NCI-H1048 (cell line): ENCODE measurements at places on chromosomes 12 and 14.

DNA sequence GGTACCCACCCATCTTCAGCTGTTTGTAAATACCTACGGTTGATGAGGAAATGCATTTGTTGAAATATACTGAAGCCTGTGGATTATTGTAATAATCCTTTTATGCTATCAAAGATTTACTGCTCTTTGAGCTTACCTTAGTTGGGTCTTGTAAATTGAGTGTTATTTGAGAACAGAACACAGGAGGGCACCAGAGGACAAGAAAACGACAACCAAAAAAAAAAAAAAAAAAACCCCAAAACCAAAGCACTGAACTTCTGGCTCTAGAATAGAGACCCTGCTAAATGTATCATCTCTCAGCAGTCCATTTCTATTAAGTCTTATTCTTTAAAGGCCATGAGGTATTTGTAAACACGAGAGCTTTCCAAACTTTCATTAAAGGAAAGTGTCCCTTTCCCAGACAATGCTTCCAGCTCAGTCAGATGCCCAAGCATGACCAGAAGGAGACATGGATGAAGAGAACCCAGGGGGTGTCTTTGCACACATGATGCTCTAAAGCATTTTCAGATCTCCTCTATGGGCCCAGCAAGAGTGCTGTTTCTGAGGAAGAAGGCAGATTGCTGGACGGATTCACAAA, 763.9 kb downstream of the NRXN3 start:
- no peak for DNase-seq

- no peak for DNase-seq
These were observed 236.0 kb downstream of the ADAMTS20 start for GRCh38 chr12:43315961-43316360.

- DNase-seq: no peak
These were observed 373.7 kb downstream of the CCDC91 start for GRCh38 chr12:28563936-28564335.

- DNase-seq: no peak
These were observed 100.0 kb downstream of the CCDC91 start for GRCh38 chr12:28290262-28290661.

- no peak for DNase-seq
These were observed 68.1 kb upstream of the OTOGL start for GRCh38 chr12:80031229-80031628.

- DNase-seq: no peak
These were observed 29.6 kb downstream of the CCDC92 start for GRCh38 chr12:123942911-123943648.

GRCh38 chr12:124915239-124916236, 1.1 kb upstream of the UBC start:
- DNase-seq: no peak

GRCh38 chr14:75711796-75712211, 50.8 kb downstream of the TTLL5 start:
- no peak for DNase-seq

- no peak for DNase-seq
These were observed 5.6 kb upstream of the GOLGA3 start for GRCh38 chr12:132834181-132834711.

- no peak for DNase-seq
These were observed 19.0 kb downstream of the ZDHHC22 start for GRCh38 chr14:77122526-77123125.

- no peak for DNase-seq
These were observed 369.3 kb downstream of the VRK1 start for GRCh38 chr14:97166497-97166896.

GRCh38 chr12:2631653-2632350, 163.0 kb upstream of the FKBP4 start:
- DNase-seq: no peak

GRCh38 chr12:124398578-124399227, 103.8 kb downstream of the RFLNA start:
- no peak for DNase-seq

- DNase-seq: no peak
These were observed 34.2 kb upstream of the KTN1 start for GRCh38 chr14:55545779-55546178.

DNA sequence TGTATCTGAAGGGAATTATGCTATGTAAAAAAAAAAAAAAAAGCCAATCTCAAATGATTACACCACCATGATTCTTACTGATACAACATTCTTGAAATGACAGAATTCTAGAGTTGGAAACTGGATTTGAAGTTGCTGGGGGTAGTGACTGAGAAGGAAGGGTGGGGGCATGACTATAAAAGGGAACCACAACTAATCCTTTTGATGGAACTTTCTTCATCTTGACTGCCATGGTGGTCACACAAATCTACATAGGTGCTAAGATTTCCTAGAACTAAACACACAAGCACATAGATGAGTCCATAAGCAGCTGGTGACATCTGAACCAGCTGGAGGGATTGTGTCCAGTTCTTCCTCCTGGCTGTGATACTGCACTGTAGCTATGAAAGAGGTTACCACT, 51.4 kb downstream of the CLMN start:
- DNase-seq: no peak

GRCh38 chr12:19759227-19759626, 319.9 kb downstream of the AEBP2 start:
- DNase-seq: no peak

GRCh38 chr12:96578526-96579125, 89.2 kb downstream of the CFAP54 start:
- DNase-seq: peak; percentile 68

DNA sequence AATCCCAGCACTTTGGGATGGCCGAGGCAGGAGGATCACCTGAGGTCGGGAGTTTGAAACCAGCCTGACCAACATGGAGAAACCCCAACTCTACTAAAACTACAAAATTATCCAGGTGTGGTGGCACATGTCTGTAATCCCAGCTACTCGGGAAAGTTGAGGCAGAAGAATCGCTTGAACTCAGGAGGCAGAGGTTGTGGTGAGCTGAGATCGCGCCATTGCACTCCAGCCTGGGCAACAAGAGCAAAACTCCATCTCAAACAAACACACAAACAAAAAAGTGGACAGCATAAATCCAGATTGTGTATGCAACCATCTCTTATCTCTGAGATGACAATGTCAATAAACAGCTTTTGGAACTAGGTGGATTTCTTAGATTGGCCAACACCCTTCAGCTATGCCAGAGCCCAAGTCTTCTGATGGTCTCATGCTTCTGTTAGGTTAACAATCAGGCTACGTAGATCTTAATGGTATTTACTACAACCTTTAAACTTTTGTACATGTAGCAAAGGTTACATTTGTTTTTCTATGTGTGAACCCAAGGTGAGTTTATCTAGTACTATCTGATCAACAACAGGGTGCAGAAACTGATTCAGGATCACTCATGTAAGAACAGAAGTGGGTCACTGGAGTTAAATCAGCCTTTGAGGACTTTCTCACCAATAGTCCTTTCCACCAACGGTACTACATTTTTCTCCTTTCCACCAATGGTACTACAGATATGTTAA, 73.7 kb downstream of the DUSP16 start:
- no peak for DNase-seq

GRCh38 chr12:124927201-124928094, 13.0 kb upstream of the UBC start:
- no peak for DNase-seq

- no peak for DNase-seq
These were observed 775 bp downstream of the GABARAPL1 start for GRCh38 chr12:10213168-10214135.

DNA sequence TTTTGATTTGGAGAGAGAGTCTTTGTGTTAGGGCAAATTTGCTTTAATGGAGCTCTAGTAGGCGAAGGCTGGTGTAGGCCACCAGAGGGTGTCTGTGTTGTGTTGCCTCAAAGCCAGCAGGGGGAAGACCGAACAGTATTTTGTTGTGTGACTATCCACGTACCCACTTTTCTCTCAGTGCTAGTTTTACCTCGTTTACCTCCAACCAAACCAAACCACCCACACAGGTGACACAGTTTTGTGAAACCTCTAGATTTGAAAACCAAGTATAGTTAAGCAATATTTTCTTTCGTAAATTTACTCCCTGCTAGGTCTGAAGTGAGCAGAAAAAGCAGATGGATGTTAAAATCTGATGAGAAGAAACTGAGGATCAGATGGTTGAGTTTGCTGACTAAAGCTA, 36.3 kb upstream of the NPFF start:
- no peak for DNase-seq

- no peak for DNase-seq
These were observed 23.6 kb upstream of the USP44 start for GRCh38 chr12:95574799-95575452.
